ENCODE measurements at places on chromosomes 5 and 9.
A peak's percentile ranks its signal among the peaks of the same experiment; 100 is the strongest.

GRCh38 chr9:131111854-131112311 is 13.5 kb upstream of the NUP214 start:
- DNase-seq = peak; percentile 89

DNA sequence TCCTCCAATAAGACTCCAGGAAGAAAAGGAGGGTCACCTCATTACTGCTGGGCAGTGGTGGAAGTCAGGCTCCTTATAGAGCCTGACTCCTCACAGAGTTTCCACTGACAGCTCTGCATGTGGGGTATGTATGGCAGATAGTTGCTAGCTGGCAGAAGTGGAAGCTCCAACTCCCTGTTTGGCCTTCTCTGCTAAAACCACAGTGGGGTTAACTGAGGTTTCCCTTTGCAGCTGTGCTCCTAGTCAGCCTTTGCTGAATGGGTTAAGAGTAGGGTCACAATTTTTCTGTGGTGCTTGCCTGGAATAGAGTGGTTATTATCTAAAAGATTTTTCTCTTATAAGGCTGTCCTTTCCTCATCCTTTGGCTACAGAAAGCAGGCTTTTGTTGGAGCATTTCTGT is 327.5 kb downstream of the FBXL17 start:
- no peak for DNase-seq

DNA sequence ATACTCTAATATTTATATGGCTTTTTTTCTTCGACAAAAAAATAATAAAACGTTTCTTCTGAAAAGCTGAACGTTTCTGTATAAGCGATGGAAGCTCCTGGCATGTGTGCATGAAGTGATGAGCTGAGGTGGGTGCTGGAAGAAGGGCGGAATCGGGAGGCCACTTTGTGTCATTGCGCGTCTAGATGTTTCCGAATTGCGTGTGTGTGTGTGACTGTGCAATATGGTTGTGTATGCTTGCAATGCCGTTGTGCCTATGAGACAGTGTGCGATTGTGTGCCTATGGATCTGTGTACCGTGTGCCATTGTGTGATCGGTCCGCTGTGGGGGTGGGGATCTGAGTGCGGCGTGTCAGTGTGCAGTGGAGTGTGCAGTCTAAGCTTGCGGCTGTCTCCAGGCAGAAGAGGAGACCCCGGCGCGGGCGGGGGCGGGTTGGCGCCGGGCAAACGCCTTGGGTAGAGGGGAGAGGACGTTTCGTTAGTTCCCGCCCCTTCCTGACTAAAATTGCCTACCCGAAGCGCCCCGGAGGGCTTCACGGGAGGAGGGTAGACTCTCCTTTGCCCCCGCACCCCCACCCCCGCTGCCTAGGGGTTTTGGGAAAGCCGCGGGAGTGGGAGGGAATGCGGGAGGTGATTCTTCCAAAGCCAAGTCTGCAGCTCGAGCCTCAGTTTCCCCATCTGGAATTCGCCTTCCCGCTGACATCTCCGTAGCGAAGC is 24.2 kb downstream of the PCDHGC5 start:
- peak; percentile 66 for DNase-seq

- DNase-seq = no peak
These were observed 67.1 kb upstream of the HSPB3 start for GRCh38 chr5:54388409-54388808.

DNA sequence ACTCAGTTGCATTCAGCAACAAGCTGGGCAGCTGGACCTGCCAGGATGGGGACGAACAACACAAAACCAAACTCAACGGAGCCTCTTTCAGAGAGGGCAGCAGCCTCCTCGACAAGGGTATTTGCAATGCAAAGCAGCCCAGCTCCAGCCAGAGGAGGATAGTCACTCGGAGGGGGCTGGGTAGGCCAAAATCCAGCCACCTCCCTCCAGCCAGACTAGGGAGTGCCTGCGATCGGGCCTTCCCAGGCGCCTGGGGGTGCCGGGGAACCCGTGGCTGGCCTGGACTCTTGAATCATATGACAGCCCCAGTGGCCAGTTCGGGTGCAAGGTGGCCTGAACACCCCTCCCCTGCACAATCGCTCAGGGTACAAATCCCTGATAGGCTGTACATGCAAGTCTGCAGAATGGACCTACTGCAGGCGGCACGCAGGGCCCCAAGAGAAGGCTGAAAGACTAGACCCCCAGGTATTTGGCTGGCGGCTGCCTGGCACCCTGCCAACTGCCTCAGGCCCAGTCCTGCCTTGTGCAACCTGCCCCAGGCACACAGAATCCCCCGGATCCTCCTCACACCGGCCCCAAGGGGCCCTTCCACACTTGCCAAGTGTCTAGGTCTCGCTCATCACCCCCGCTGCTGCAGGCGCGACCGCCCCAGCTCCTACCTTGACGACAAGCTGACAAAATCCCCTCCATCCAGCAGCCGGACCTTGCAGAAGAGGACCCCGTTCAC is 1.3 kb downstream of the EEIG1 start:
- DNase-seq = peak; percentile 84

DNA sequence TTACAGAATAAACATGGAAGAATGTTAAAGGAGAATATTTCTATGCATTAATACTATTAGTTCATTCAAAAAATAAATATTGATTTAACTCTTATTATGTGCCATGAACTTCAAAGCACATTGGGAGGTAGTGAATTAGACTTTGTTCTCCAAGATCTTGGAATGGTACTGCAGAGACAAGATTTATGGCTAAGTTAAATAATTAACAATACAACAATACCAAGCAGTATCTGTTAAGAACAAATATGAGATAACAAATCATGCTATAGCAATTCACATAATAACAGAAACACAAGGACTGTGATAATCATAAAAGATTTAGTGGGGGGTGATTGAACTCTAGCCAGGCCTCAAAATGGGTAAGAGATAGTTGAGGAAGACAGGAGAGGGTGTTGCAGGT is 11.6 kb downstream of the NMUR2 start:
- no peak for DNase-seq

DNA sequence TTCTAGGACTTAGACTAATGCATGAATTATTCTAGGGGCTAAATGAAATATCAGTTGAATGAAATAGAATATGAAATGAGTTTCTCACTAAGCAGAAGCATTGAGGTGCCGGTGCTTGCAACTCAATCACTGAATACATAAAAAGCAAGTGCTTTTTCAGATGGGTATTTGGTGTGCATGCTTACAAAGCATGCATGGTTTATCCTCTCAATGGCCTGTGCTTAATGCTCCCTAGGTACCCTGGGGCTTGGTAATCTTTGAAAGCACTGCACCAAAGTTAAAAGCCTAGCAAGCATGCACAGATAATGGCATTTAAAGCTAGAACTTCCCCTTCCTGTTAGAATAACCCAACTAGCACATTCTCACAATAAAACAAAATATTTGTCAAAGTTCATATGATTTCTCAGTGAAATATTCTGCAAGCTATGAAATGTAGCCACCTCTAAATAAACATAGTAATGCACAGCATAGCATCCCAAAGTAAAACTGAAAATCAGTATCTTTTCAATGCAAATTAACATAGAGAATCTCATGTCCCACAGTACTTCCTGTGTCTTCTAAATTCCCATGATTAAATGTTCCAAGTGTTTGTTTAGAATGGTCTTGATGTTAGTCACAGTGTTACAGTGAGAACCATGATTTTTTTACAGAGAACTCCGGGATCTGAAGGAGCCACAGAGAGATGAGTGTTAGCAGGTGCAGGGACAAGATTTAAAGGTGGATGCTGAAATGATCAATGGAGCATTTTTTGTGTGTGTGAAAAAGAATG is 143.4 kb upstream of the CDH6 start:
- DNase-seq = no peak

DNA sequence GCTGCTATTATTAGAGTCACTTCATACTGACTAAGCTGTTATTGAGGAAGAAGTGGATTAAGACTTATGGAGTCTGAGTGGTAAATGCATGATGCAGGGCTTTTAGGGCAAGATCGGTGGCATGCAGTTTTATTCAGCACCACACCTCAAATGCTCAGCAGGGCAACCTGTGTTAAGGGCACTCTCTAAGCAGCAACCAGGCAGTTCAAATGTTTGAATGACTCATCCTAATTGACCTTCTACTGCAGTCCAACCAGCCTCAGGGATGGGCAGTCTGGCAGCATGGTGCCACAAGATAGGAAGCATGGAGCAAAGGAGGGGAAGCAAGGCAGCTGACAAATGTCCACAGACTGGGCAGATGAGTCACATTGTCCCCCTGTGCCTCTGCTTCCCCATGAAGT is 80.2 kb upstream of the MIER3 start:
- no peak for DNase-seq

- DNase-seq = no peak
These were observed 108.6 kb downstream of the TRIO start for GRCh38 chr5:14251733-14252132.

Measured in occipital lobe (tissue), 3 donors.